ENCODE measurements at places on chromosomes 7 and 10.

DNA sequence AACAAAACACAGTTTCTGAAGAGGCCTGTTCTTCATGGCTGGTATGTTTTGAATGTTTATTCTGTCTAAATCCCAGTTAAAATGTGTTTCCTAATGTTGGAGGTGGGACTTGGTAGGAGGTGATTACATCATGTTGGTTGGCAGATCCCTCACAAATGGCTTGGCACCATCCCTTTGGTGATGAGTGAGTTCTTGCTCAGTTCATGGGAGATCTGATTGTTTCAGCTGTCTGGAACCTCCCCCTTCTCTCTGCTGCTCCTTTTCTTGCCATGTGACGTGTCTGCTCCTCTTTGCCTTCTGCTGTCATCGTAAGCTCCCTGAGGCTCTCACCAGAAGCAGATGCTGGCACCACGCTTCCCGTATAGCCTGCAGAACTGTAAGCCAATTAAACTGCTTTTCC lies 383.6 kb upstream of the TPK1 start:
- no peak overlapping the region for H3K27ac ChIP-seq
- no peak for DNase-seq
- no peaks in the 10 kb centered on the region for H3K4me1 ChIP-seq
- no peaks in the 10 kb centered on the region for H3K27me3 ChIP-seq
- H3K36me3 ChIP-seq, result no peaks in the 10 kb centered on the region

- peak overlapping the region; percentile 89 for H3K27ac ChIP-seq
- H3K27me3 ChIP-seq, result no peaks in the 10 kb centered on the region
- H3K36me3 ChIP-seq, result no peaks in the 10 kb centered on the region
- H3K4me1 ChIP-seq, result peaks cover 60% of the 10 kb centered on the region
- DNase-seq, result peak; percentile 97
- no peak overlapping the region for H3K4me3 ChIP-seq
Measured at GRCh38 chr10:77970869-77971803, 44.6 kb upstream of the DLG5 start.

DNA sequence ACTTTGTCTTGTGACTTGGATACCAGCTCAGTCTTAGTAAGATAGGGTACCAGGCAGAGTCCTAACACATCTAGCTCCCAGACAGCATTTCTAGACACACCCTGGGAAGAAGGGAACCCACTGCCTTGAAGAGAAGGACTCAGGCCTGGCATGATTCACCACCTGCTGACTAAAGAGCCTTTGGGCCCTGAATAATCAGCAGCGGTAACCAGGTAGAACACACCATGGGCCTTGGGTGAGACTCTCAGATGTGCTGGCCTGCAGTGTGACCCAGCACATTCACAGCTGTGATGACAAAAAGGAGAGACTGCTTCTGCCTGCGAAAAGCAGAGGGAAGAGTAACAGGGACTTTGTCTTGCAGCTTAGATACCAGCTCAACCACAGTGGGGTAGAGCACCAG lies 10.4 kb upstream of the TNKS2 start:
- DNase-seq, result no peak
- H3K27ac ChIP-seq, result no peak overlapping the region
- H3K36me3 ChIP-seq, result no peaks in the 10 kb centered on the region
- no peaks in the 10 kb centered on the region for H3K27me3 ChIP-seq
- H3K4me1 ChIP-seq, result no peaks in the 10 kb centered on the region
- no peak overlapping the region for H3K4me3 ChIP-seq

GRCh38 chr7:41648501-41648900 lies 54.4 kb downstream of the INHBA start:
- no peak overlapping the region for H3K4me3 ChIP-seq
- no peak overlapping the region for H3K27ac ChIP-seq
- DNase-seq, result no peak

DNA sequence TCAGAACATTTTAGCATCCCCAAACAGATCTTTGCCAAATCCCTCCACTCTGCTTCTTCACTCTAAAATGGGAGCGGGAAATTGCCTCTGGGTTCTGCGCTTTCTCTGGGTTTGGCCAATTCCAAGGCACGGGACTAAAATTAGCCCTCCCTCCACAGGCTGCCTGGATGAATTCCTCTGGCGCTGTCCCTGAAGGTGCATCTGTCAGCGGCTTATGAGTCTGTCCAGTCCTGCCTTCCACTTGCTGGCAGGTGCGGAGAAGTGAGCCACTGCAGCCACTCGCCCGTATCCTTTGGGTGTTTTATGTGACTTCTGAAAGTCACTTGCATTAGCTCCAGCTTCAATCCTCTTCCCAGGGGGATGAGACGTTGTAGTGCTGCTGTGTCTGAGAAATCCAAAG lies 121.6 kb downstream of the SH2D4B start:
- H3K27ac ChIP-seq, result no peak overlapping the region
- DNase-seq, result no peak
- no peaks in the 10 kb centered on the region for H3K36me3 ChIP-seq
- H3K4me3 ChIP-seq, result no peak overlapping the region

DNA sequence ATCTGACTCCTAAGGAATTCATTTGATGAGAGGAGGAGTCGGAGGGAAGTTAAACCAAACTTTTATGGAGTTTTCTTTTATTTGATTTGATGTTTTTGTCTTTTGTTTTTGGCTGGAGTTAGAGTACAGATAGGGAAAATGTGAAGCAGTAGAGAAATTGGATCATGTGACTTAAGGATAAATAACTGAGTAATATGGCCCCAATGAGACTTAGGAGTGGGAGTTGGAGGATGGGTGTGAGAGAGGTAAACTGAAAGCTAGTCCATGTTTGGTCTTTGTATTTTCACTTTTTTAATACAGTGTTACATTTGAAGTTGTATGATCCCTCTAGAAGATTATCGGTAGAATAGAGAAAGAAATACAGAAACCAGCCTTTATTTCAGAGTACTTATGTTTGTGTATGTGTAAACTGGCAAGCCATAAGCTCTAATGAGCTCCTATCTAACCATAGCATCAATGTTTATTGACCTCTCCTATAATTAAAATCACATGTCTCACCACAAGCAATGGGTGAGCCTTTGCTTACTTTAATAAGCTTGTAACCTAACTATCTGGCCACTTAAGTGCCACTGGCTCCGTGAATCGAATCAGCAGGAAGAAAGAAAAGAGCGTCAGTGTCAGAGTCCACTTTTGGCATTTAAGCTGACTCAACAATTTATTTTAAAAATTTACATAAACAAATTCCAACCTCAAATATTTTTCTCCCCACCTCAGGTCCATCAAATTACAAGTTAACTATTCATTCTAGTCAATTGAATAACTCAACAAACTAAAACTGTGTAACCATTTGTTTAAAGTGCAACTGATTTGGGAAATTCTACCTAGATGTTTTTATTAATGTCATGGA lies 113.8 kb downstream of the EPDR1 start:
- H3K27ac ChIP-seq, result no peak overlapping the region
- H3K4me1 ChIP-seq, result no peaks in the 10 kb centered on the region
- no peak overlapping the region for H3K4me3 ChIP-seq
- no peaks in the 10 kb centered on the region for H3K27me3 ChIP-seq
- DNase-seq, result no peak

DNA sequence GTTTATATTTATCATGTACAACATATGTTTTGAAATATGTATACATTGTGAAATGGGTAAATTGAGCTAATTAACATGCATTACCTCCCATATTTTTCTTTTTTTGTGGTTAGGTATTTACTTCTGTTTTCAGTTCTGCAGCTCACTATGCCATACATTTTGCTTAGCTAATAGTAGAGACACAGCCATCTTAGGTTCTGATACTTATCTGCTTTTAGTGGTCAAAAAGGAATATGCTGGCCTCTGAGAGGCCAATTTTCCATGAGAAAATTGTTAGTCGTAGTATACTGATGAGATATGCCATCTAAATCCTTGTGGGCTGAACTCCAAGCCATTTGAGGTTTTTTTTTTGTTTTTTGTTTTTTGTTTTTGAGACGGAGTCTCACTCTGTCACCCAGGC lies 31.0 kb downstream of the SGPL1 start:
- no peak for DNase-seq
- H3K4me1 ChIP-seq, result peaks cover 24% of the 10 kb centered on the region
- peaks cover 6% of the 10 kb centered on the region for H3K36me3 ChIP-seq
- H3K27me3 ChIP-seq, result no peaks in the 10 kb centered on the region
- H3K27ac ChIP-seq, result no peak overlapping the region
- no peak overlapping the region for H3K4me3 ChIP-seq

DNA sequence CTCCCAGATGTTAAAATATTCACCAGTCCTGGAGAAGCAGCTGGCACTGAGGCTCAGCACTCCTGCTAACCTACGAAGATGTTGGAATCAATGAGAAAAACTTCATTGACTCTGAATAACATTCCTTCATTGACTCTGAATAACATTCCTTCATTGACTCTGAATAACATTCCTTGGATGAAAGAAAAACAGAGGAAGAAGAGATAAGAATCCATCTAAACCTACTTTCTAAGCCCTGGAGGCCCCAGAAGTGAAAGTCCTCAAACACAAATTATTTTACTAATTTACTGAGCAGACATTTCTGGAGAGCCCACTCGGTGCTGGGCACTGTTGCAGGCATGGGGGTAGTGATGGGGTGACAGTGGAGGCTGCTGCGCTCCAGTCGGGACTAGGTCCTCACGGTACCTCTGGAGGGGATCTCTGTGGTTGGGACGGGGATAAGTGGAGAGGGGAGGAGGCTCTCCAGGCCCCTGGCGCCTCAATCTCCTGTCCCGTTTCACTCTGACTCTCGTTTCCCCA lies 254.1 kb downstream of the WDR37 start:
- H3K27ac ChIP-seq, result no peak overlapping the region
- H3K4me1 ChIP-seq, result no peaks in the 10 kb centered on the region
- H3K36me3 ChIP-seq, result no peaks in the 10 kb centered on the region
- H3K4me3 ChIP-seq, result no peak overlapping the region
- DNase-seq, result no peak
